ENCODE measurements at places on chromosomes 5 and 9.

DNA sequence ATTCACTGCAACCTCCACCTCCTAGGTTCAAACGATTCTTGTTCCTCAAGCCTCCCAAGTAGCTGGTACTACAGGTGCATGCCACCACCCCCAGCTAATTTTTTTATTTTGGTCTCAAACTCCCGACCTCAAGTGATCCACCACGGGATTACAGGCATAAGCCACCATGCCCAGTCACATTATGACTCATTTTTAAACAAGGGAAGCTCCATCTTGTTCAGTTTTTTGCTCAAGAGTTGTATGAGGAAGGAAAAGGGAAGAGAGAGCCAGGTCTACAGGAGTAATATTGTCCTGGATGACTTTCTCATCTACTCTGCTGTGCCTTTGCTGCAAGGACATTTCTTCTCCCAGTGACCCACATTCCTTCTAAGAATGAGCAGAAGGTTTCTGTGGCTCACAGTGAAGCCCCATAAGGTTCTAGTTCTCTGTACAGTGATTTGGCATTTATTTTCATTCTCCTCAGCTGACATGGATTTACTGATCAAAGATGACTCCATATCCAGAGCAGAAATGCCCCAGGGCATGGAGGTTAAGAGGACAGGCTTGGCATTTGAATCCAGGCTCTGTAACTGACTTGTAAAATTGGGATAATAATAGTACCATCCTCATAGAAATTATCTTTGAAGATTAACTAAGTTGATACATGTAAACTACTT lies 153.5 kb downstream of the CDH6 start:
- DNase-seq: no peak

DNA sequence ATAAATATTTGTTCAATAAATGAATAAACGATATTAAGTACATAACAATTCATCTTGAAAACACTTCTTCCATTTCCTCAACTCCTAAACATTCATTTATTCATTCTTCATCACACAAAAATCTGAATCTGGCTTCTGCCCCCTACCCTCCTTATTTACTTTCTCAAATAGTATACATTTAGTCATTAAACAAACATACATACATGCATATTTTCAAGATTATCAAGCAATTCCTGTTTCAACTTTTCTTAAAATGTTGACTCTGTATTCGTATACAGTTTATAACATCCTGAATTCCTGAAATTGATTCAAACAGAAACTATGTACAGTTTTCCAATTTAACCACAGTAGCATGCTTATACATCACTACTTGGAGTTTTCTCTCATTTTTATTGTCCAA lies 129.0 kb downstream of the MUSK start:
- DNase-seq: no peak

DNA sequence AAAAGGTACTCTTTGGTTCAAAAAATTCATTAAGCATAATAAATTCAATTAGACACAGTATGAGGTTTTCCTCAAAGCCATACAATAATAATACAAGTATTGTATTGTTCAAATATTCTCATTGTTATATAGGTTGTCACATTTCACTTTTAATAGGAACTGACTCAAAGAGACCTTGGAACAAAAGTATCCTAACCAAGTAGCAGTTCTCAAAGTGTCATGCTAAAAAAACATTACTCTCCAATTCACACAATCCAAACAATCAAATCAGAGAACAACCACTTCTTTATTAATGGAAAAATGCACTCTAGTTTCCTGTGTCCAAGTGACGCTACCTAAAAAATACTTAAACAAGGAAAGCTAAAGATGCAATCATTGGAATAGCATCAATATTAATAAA lies 115.4 kb downstream of the DENND1A start:
- no peak for DNase-seq

GRCh38 chr9:134644725-134645606 lies 3.4 kb downstream of the COL5A1 start:
- DNase-seq: no peak

DNA sequence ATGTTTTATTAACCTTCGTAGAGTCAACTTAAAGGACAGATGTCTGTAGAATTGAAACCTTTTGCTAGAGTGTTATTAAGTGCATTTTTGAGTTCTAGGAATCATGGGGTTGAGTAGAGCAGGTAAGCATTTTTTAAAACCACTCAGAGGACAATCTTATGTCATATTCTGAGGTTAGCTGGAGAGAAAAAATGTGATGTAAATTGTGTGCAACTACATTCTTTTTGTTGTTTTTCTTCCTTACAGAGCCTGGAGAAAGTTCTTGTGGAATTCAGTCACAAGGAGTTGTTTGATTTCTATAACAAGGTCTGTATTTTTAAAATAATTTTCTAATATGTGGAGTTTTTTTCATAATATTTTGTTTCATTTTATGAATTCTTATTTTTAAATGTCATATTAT lies 206.4 kb downstream of the COMMD10 start:
- no peak for DNase-seq

DNA sequence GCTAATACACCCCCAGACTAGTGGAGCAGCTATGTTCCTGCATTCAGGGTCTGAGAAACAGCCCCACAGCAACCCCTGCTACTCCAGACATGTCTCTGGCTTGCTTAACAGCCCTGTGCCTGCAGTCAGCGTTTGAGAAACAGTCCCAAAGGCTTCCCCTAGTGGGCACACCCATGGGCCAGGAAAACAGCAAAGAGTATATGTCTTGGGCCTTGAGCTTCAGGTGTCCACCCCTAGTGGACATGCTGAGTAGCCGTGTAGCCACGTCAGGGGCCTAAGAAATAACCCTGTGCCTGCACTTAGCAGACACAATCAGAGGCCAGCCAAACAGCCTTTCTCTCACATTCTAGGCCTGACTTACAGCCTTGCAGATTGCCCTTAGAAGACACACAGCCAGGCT lies 698.6 kb downstream of the PTPRD start:
- no peak for DNase-seq

GRCh38 chr5:58507715-58508114 lies 16.5 kb downstream of the GAPT start:
- DNase-seq: no peak

GRCh38 chr5:142277796-142278195 lies 47.0 kb downstream of the SPRY4 start:
- DNase-seq: no peak

GRCh38 chr5:388266-389196 lies 54.4 kb upstream of the EXOC3 start:
- peak; percentile 49 for DNase-seq

GRCh38 chr9:12784461-12785259 lies 9.8 kb downstream of the LURAP1L start:
- no peak for DNase-seq

GRCh38 chr5:148967783-148968182 lies 95.1 kb downstream of the SH3TC2 start:
- DNase-seq: no peak

DNA sequence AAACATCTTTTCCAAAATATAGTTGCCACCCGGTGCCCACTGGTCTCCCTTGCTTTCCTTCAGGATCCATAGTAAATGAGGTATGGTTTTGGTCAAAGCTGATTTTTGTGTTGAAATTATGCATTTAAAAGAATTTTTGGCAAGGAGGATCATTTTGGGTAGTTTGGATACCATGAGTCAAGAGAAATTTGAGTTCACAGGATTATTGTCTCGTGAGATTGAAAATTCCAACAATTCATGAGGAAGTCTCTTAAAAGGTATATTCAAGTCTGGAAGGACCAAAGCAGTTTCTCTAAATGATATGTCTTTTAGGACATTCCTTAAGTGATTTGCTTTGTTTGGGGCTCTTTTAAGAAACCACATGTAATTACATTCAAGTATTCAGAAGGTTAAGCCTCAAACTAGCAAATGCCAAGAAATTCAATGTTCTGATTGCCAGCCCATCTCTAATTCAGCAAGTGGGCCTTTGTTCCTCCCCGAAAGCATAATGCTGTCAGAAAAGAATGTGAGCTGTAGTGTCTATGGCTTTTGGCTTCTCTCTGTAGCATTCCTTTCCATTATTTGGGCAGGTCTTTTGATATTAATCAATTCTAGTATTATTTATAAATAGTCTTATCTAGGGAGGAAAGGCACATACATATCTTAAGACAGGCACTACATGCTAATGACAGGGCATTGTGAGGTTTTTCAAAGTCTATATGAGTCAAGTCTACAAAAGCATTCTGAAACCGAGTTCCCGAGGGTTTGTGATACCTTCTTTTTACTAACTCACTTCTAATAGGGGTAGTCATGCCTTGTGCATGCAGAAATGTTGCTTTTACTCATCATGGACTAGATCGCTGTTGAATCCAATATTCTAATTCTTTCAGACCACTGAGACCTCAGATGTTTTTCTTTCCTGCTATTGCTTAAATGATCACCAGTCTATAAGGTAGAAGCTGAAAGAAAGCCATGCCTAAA lies 453.9 kb downstream of the ENC1 start:
- no peak for DNase-seq

- DNase-seq: no peak
These were observed 561.3 kb upstream of the WWC1 start for GRCh38 chr5:167730121-167730520.

DNA sequence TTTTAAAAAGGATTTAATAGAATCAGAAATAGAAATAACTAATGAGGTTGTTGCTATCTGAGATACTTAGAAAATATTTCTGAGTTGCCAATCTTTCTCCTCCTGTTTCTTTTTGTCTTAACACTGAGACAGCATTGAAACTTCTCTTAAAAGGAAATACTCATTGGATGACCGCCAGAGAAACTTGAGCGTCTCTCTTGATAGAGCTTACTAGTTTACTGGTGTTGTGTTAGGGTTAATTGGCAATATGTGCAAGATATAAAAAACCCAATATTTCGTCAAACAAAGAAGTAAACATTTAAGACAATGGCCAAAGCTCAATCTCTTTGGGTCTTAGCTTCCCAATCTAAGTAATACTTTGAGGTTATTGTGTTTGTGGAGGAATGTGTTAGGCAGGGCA lies 176.4 kb upstream of the CHD1 start:
- no peak for DNase-seq

DNA sequence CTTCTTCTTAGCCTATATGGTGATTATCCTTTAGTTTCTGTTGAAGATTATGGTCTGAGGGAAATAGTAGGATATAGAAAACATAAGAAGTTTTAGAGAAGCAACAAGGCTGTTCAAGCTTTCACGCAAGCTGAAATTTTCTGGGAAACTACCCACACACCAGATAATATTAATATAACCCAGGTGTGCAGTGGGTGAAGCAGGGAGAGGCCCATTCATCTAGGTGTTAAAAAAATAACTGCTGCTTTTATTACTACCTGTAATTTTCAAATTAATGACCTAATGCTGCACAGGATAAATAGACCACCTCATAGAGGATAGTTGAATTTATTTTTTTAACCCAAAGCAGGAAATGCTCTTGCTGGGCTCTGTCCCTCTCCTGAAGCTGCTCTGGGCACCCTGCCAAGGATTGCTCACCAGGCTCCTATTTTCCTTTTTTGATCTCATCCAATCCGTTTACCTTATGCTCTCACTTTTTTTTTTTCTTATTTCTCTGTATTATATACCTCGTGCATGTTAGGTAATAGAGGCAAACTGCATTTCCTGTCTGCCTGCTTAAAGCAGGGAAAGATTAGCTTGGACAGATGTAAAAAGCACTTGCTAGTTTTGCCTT lies 124.3 kb upstream of the SLC12A2 start:
- DNase-seq: no peak

- DNase-seq: no peak
These were observed at the start of gene ADGRD2 for GRCh38 chr9:124450241-124450924. Gene ADGRD2 (plus strand): TSS chr9:124450451. CDS start chr9:124451667, 1,216 bp downstream.

DNA sequence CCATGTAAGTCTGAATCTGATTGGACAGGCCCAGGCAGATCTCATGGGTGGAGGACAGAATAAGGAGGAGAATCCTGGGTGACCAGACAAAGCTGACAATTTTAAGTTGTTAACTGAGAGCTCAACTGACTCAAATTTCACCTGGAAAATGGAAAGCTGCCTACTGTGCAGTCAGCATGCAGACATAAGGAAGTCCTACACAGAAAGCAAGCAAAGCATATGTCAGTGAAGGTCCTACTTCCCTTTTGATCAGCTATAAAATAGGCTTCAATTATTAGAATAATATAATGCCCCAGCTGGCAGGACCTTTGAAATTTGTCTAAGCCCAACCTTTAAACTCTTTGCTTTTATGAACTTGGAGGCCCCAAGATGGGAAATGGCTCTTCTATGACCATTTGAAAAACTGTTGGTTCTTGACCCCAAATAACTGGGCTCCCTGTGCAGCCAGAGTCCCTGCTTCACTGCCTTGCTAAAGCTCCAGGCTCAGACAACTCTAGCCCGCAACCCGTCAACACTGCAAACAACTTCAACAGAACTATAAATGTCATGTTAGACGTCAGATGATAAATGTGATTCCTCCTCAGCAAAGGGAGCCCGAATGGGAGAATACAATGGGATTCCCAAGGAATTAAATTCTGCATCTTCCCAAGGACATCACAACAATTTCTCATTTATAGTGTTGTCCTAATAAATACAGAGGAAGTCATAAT lies 118.9 kb upstream of the ADRA1B start:
- no peak for DNase-seq

GRCh38 chr9:21679432-21679831 lies 123.0 kb upstream of the MTAP start:
- DNase-seq: no peak

DNA sequence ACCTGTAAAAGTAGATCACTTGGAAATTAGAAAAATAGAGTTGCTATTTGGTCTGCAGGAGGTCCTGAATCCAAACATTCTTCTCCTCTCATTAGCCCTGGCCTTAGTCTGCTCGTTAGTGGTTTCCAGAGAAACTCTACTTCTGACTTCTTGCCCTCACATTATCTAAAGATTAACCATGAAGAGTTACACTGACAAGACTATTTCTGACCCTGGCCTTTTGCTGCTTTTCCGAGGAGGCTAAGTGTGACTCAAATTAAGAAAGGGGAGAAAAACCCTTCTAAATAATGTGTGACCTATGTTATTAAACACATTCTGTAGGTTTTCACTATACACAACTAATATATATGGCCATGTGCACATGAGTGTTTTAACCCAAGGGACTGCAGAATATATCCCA lies 302.4 kb downstream of the RAB3C start:
- DNase-seq: no peak

- no peak for DNase-seq
These were observed 37.0 kb downstream of the HABP4 start for GRCh38 chr9:96487029-96487396.

- no peak for DNase-seq
These were observed 41.9 kb downstream of the SLC22A5 start for GRCh38 chr5:132411304-132412013.

GRCh38 chr5:141947316-141947715 lies 10.7 kb downstream of the PCDH12 start:
- DNase-seq: no peak

- no peak for DNase-seq
These were observed 2.6 kb downstream of the SLC2A6 start for GRCh38 chr9:133476036-133476931.

DNA sequence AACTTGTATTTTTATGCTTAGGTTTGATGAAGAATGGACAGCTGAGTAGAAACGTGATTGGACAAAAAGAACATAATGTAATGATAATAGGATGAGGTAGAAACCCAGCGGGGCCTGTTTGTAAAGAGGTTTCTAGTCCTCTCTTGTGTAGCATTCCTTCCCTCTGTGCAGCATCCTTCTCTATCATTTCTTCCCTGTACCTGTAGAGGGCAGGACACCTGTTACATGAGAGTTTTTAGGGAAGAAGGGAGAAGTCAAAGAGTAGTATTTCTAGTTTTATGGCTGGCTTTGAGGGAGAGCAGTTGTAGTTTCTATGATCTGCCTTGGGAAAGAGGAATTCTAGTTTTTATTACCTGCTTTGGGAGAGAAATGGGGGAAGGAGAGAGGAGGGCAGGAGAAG lies 162.1 kb upstream of the FST start:
- DNase-seq: no peak

All from activated CD8-positive, alpha-beta memory T cell treated with anti-CD3 and anti-CD28 coated beads for 24 hours (primary cell).